ENCODE measurements at places on chromosomes 7 and 10.

- H3K36me3 ChIP-seq = no peaks in the 10 kb centered on the region
- no peak for DNase-seq
- no peak overlapping the region for H3K27ac ChIP-seq
- no peaks in the 10 kb centered on the region for H3K4me1 ChIP-seq
- H3K27me3 ChIP-seq = no peaks in the 10 kb centered on the region
These were observed 57.1 kb upstream of the PDSS1 start for GRCh38 chr10:26640391-26640790.

GRCh38 chr10:33046792-33047191, 88.8 kb upstream of the ITGB1 start:
- no peak for DNase-seq
- no peak overlapping the region for H3K4me3 ChIP-seq
- 0 out of 2 replicates have a peak, but pooled peaks cover 3% of the 10 kb centered on the region for H3K4me1 ChIP-seq
- no peaks in the 10 kb centered on the region for H3K27me3 ChIP-seq
- no peak overlapping the region for H3K27ac ChIP-seq
- no peaks in the 10 kb centered on the region for H3K36me3 ChIP-seq

DNA sequence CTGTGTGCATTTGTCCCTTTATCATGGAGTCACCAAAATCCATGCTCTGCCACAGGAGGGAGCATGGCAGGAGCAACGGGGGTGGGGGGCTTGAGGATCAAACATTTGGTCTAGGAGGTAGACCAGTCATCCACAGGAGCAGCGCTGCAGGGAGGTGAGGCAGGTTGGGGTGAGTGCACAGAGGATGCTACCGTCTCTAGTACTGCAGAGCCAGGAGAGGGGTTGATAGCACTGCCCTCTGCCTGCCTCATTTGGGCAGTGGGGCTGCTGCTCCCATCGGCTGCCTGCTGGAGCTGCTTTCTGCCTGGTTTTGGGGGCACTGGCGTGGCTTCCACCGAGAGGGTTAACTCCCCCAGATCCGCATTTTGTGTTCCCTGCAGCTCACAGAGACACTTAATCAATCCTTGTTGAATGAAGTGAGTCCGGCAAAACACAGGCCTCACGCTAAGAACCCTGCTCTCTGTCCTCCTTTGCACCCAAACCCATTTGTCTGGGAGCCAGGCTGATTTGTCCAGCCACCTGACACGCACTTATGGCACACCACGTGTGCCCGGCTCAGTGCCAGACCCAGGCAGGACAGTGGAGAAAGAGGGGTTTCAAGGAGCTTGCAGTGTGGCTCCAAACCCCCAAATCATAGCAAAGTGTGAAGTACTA, 527.1 kb upstream of the FOXK1 start:
- no peak for DNase-seq
- 0 out of 2 replicates have a peak, but pooled peaks cover 3% of the 10 kb centered on the region for H3K36me3 ChIP-seq
- no peaks in the 10 kb centered on the region for H3K27me3 ChIP-seq

DNA sequence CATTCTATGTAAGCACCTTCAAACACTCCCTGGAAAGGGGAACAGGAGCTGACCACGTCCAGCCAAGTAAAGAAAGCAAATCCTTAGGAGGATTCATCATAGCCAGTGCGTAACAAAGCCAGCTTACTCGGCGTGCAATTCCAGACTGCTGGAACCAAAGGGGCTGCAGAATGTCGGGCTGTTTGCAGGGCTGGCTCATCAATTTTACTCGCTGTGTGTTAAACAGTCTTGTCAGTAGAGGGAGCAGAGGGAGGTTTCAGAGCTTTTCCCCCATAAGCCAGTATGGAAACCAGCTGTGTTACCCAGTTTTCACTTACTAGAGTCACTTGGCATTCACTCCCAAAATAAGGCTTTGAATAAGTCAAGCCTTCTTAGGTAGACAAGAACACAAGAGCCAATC, 127.1 kb downstream of the KMT2E start:
- H3K4me1 ChIP-seq = peaks cover 5% of the 10 kb centered on the region
- no peak for DNase-seq
- no peak overlapping the region for H3K27ac ChIP-seq
- peaks cover 8% of the 10 kb centered on the region for H3K36me3 ChIP-seq
- H3K27me3 ChIP-seq = no peaks in the 10 kb centered on the region

DNA sequence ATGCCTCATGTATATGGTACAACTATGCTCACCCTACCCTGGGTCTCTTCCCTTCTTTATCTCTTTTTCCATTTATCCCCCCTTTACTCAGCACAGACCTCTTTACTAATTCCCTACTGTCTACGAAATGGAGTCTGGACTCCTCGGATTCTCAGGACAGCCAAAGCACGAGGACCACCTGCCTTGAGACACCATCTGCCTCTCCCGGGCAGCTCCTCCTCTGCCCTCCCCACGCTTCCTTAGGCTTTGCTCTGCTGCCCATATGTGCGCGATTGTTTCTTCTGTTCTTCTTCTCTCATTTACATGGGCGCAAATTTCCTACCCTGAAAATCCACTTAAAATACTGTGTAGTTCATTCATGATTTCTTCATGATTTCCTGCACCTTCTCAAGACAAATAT, 62.7 kb upstream of the STK17A start:
- no peaks in the 10 kb centered on the region for H3K27me3 ChIP-seq
- peaks cover 36% of the 10 kb centered on the region for H3K4me1 ChIP-seq
- no peaks in the 10 kb centered on the region for H3K36me3 ChIP-seq
- H3K4me3 ChIP-seq = no peak overlapping the region
- DNase-seq = no peak

DNA sequence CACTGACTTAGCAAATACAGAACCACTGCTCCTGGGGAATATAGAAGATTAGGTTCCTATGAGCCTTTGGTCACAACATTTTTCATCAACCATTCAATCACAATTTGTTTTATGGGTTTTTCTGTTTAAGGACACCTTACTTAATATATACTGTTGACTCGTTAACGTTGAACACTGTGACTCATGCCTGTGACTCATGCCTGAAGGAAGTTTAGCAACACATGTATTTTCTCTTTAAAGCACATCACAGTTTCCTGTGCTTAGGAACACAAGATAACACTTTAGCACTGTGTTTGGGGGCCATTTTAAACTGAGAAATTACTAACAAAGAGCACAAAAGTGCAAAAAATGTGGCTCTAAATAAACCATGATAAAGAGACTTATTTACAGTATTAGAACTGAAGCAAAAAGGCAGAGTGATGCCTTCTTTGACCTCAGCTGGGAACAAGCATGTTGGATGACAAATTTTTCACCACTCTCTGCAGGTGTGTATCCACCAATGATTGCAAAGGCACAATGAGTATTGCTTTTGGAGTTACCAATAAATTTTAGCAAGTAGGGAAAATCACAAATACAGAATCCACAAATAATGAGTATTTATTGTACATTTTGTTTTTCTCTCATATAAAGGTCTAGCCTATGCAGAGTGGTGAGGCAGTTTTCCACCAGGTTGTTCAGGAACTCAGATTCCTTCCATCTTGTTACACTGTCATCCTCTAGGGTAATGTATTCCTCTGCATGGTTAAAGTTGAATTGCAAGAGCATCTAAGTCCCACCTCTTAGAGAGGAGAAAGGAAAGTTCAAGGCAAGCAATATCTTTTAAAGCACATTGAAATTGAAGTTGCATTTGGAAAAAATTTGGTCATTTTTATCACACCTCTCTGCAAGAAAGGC, 7.3 kb downstream of the FGFBP3 start:
- H3K4me3 ChIP-seq = no peak overlapping the region
- no peaks in the 10 kb centered on the region for H3K36me3 ChIP-seq
- peak; percentile 72 for DNase-seq
- H3K4me1 ChIP-seq = peaks cover 13% of the 10 kb centered on the region

DNA sequence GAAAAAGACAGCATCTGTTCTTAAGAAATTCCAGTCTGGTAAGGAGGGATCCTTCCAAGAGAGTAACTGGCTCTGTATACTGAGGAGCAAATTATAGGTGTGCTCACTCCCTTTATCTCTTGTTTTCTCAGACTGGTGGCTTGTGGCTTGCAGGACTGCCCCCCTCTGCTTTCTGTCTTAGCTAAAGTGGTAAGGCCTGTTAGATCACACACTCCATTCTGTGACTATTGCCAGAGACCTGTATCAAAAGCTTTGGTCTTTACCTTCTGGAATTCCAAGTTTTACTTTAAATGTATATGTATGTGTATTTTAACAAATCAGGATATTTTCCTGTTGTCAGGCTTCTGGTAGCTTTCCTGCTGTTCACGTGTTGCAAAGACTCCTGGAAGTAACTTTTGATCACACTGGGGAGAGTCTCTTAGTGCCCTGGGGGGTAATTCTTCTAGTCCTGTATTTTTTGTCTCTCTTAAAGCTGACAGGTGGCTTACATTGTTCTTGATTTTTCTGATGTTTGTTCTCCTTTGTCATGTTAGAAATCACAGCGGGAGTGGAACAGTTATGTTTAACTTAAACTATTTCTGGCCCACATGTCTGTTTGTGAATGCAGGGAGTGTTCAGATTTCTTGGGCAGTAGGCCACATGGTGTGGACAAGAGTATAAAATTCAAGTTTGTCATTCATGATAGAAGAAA, 99.0 kb downstream of the PLPP4 start:
- H3K27ac ChIP-seq = no peak overlapping the region
- no peak overlapping the region for H3K4me3 ChIP-seq
- no peaks in the 10 kb centered on the region for H3K36me3 ChIP-seq
- H3K27me3 ChIP-seq = no peaks in the 10 kb centered on the region
